ENCODE measurements at places on chromosomes 12 and 14.

GRCh38 chr14:57875296-57875695, 9.4 kb upstream of the SLC35F4 start:
- no peaks in the 10 kb centered on the region for H3K36me3 ChIP-seq
- no peak overlapping the region for H3K27ac ChIP-seq
- H3K27me3 ChIP-seq = no peaks in the 10 kb centered on the region

GRCh38 chr12:111546758-111547383, 52.2 kb downstream of the ATXN2 start:
- no peak overlapping the region for H3K27ac ChIP-seq
- no peaks in the 10 kb centered on the region for H3K4me1 ChIP-seq
- H3K27me3 ChIP-seq = no peaks in the 10 kb centered on the region
- peaks cover 1% of the 10 kb centered on the region for H3K36me3 ChIP-seq

DNA sequence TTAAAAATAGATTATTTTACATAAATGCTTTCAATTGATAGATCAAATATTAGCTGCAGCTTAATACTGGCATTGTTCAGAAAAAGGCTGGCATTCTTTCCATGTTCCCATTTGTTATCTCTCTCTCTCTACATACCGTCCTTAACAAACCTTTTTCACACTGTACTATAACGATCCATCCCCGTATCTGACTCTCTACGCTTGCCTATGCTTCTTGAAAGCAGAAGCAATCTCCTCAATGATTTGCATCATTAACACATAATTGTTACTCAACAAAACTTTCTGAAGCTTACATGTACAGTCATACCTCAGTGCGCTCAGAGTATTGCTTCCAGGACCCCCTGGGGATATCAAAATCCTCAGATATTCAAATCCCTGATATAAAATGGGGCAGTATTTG, 89.7 kb downstream of the TMTC1 start:
- no peak overlapping the region for H3K4me3 ChIP-seq
- no peaks in the 10 kb centered on the region for H3K4me1 ChIP-seq
- no peak overlapping the region for H3K27ac ChIP-seq
- no peak for DNase-seq

GRCh38 chr12:130872179-130873096, 572 bp downstream of the RAN start:
- H3K36me3 ChIP-seq = peaks cover 15% of the 10 kb centered on the region
- H3K27me3 ChIP-seq = no peaks in the 10 kb centered on the region
- peaks cover 4% of the 10 kb centered on the region for H3K4me1 ChIP-seq

All from fibroblast of lung (primary cell).